ENCODE measurements at places on chromosomes 7 and 10.

DNA sequence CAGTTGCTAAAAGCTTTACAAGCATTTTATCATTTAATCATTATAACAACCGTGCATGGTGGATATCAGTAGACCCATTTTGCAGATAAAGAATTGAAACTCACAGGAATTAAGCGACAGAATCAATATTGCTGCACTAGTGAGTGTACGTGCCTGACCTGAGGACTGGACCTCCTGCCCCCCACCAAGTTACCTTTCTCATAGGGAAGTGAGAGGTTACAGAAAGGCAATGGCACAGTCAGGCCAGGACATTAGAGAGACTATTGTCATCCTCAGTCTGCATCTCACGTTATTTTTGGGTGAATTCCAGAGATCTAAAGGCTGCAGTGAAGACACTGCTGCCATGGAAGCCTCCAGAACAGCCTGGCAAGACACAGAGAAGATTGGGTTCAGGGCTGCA is 80.9 kb downstream of the WDFY4 start:
- H3K27me3 ChIP-seq, result no peaks in the 10 kb centered on the region
- no peaks in the 10 kb centered on the region for H3K36me3 ChIP-seq
- peaks cover 18% of the 10 kb centered on the region for H3K4me1 ChIP-seq
- H3K4me3 ChIP-seq, result no peak overlapping the region
- no peak for DNase-seq

- no peaks in the 10 kb centered on the region for H3K27me3 ChIP-seq
- peaks cover 43% of the 10 kb centered on the region for H3K36me3 ChIP-seq
- H3K27ac ChIP-seq, result no peak overlapping the region
- no peak overlapping the region for H3K4me3 ChIP-seq
Observed at GRCh38 chr10:73159038-73159648, 8.7 kb downstream of the ECD start.

DNA sequence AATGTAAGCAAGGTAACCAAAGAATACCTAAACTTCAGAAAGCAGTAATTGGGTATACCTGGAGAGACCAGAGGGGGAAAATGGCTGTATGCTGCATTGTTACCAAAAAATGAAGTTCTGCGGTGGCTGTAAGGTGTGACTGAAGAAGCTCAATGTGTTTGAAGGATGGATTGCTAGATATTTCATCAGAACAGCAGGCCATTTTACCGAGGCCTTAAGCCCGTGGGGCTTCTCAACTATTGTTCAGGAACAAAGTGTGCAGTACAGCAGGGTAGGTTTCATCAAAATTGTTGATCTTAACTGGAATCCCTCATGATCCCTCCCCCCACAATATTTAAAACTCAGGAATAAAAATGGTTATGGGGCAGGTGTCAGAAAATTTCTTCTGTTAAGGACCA is 204.0 kb upstream of the GHITM start:
- H3K27ac ChIP-seq, result no peak overlapping the region
- DNase-seq, result no peak
- H3K27me3 ChIP-seq, result peaks cover 2% of the 10 kb centered on the region
- H3K4me1 ChIP-seq, result peaks cover 22% of the 10 kb centered on the region
- no peaks in the 10 kb centered on the region for H3K36me3 ChIP-seq
- no peak overlapping the region for H3K4me3 ChIP-seq

DNA sequence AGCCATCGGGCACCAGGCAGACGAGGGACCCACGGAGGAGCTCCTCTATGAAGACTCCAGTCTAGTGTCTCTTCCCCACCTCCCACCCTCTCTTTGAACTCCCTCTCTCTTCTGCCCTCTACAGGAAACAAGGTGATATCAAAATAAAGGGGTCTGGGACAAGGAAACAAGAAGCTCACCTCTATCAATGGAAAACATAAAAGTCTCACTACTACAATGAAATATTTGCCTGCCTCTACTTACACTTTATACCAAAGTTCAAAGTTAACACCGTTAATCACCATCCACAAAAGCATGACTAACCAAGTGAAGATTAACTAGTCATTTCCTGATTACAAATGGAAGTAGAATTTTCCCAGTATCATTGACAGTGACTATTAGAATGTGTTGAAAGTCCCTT is 82.2 kb downstream of the PARD3 start:
- no peaks in the 10 kb centered on the region for H3K36me3 ChIP-seq
- peak overlapping the region; percentile 76 for H3K27ac ChIP-seq
- no peaks in the 10 kb centered on the region for H3K27me3 ChIP-seq
- H3K4me1 ChIP-seq, result peaks cover 34% of the 10 kb centered on the region
- no peak overlapping the region for H3K4me3 ChIP-seq

DNA sequence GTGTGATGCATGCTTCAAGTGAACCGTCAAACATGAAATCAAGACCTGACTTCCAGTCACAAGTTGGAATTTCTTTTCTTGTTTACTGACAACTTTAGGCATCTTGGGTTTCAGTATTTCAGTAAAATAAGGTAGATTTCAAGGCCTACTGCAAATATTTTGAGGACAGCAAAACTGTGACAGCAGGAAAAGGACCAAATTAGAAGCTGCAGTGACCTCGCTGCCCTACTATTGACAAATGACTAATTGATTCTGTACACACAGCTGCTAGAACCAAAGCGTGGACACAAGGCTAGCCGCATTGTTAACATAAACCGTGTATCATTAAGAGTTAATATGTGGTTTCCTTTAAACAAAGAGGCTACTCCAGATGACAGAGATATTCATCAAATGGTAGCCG is 105.7 kb upstream of the SEC61G start:
- no peaks in the 10 kb centered on the region for H3K36me3 ChIP-seq
- DNase-seq, result no peak
- H3K4me1 ChIP-seq, result no peaks in the 10 kb centered on the region
- H3K4me3 ChIP-seq, result no peak overlapping the region
- no peaks in the 10 kb centered on the region for H3K27me3 ChIP-seq

DNA sequence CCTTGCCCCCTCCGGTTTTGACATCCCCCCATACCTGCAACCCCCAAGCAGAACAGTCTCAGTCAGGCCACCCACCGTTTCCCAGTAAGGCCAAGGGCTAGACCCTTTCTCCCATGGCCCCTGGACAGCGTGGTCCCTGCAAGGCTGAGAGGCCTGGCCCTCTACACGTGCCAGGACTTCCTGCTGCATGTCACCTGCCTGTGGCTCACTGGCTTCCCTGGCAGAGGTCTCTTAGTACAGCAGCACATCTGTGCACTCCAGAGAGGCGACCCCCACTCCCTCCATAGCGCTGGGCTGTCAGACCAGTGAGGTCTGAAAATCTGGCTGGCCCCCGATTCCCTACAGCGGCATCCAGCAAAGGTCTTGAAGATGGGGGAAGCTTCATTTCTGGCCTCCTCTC is 26.4 kb upstream of the JAKMIP3 start:
- H3K27me3 ChIP-seq, result peaks cover 35% of the 10 kb centered on the region
- H3K27ac ChIP-seq, result no peak overlapping the region

GRCh38 chr10:94358480-94358879 is 4.3 kb downstream of the NOC3L start:
- H3K27me3 ChIP-seq, result peaks cover 10% of the 10 kb centered on the region
- no peak overlapping the region for H3K27ac ChIP-seq
- peaks cover 49% of the 10 kb centered on the region for H3K36me3 ChIP-seq
- H3K4me3 ChIP-seq, result no peak overlapping the region

DNA sequence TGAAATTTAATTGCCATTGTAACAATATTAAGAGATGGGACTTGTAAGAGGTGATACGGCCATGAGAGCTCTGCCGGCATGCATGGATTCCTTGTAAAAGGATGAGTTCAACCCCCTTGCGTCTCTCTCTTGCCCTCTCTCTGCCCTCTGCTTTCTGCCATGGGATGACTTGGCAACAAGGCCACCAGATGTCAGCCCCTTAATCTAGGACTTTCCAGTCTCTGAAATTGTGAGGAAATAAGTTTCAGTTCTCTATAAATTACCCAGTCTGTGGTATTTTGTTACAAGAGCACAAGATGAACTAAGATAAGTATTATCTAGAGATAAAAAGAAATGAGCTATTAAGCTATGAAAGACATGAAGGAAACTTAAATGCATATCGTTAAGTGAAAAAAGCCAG is 145.7 kb upstream of the AHR start:
- no peak overlapping the region for H3K4me3 ChIP-seq
- DNase-seq, result no peak
- no peak overlapping the region for H3K27ac ChIP-seq
- H3K4me1 ChIP-seq, result no peaks in the 10 kb centered on the region

DNA sequence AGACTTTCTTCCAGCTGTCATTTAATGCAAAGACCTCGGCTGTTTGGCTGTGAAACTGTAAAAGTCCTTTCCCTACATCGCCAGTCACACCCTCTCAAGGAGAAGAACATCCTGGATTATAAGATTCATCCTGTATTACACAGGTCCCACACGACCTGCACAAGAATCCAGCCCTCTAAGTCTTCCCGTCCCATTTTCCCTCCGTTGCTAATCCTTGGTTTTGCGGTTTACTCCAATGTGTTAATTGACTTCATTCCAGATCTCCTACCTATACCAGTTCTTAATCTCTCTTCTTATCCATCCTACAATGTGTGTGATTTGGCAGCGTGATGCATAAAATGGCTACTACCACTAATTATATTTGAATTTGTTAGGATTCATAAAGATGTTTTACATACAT is 110.4 kb downstream of the COL28A1 start:
- no peak overlapping the region for H3K27ac ChIP-seq
- H3K27me3 ChIP-seq, result no peaks in the 10 kb centered on the region
- no peak for DNase-seq
- H3K4me1 ChIP-seq, result peaks cover 14% of the 10 kb centered on the region
- no peaks in the 10 kb centered on the region for H3K36me3 ChIP-seq
- no peak overlapping the region for H3K4me3 ChIP-seq

DNA sequence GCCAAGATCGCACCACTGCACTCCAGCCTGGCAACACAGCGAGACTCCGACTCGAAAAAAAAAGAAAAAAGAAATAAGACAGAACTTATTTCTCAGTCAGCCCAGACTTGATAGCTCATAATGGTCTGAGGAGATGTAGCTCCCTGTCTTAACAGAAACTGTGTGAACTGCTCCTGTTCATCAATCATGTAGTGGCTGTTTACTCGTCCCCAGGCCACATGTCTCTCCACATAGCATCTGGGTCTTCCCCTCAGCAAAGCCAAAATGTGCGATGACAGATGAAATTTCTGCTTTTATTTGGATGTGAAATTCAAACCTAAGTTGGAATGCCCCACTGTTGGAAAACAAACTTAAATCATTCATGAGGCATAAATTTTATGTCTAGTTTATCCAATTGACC is 219.0 kb downstream of the CACNA2D1 start:
- H3K27ac ChIP-seq, result no peak overlapping the region
- H3K4me3 ChIP-seq, result no peak overlapping the region
- no peaks in the 10 kb centered on the region for H3K27me3 ChIP-seq
- no peak for DNase-seq
- peaks cover 5% of the 10 kb centered on the region for H3K4me1 ChIP-seq

DNA sequence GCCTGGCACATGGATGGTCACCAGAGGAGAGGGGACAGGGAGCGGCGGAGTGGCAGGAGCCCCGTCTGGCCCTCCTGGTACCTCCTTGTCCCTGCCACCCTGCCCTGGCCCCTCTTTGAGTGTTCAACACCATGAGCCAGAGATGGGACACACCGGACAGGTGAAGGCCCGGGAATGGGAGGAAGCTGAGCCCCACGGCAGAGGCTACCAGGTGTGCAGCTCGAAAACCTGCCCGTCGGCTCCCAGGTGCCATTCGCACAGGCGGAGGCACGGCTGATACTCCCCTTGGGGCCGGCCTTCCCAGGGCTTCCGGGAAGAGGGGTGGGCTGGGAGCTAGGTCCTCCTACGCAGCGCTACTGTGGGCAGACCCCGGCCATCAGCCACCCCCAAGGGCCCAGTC is 44.1 kb downstream of the TNRC18 start:
- H3K27me3 ChIP-seq, result no peaks in the 10 kb centered on the region
- H3K27ac ChIP-seq, result no peak overlapping the region
- no peak for DNase-seq
- peaks cover 12% of the 10 kb centered on the region for H3K4me1 ChIP-seq

DNA sequence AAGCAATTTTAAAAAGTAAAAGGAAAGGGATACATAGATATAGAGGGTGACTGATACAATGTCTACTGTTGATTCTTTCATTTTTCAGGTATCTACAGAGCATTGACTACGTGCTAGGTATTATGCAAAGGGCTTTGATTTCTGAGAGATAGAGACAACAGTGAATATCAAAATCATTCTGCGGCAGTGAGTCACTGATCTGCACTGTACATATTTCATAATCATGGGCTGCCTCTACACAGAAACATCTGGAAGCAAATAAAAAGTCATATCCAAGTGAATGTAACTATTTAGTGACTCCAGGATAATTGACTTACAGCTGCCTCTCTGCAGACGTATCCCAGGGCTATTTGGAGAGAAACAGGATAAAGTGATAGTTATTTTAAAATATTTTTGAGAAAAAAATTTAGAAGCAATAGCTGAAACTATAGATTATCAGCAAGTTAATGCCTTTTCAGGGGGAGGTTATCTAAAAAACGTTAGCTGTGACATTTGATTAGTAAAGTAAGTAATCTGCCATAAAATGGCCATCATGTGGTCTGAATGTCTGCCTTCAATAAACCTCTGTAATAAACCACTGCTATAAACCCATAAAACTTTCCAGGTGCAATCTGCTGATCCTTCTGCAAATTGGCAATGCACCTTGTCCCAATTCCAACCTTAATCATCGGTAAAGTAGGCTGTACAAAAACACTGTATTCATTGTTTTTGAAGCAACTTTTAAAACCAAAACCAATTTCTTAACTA is 43.7 kb downstream of the CPXM2 start:
- peaks cover 3% of the 10 kb centered on the region for H3K4me1 ChIP-seq
- H3K27me3 ChIP-seq, result no peaks in the 10 kb centered on the region
- no peak for DNase-seq
- peaks cover 21% of the 10 kb centered on the region for H3K36me3 ChIP-seq

GRCh38 chr7:29449569-29450260 is 113.9 kb upstream of the PRR15 start:
- peaks cover 16% of the 10 kb centered on the region for H3K4me1 ChIP-seq
- no peak for DNase-seq
- no peaks in the 10 kb centered on the region for H3K36me3 ChIP-seq
- no peak overlapping the region for H3K4me3 ChIP-seq

- H3K4me3 ChIP-seq, result no peak overlapping the region
- H3K36me3 ChIP-seq, result no peaks in the 10 kb centered on the region
- DNase-seq, result no peak
- peak overlapping the region; percentile 1 for H3K27ac ChIP-seq
- H3K27me3 ChIP-seq, result no peaks in the 10 kb centered on the region
Observed at GRCh38 chr10:27638071-27638750, 107.4 kb downstream of the MKX start.

- peaks cover 5% of the 10 kb centered on the region for H3K4me1 ChIP-seq
- no peak for DNase-seq
- no peaks in the 10 kb centered on the region for H3K27me3 ChIP-seq
- 0 out of 2 replicates have a peak overlapping the region, but pooled peaks have one; percentile 45 for H3K27ac ChIP-seq
- H3K36me3 ChIP-seq, result peaks cover 16% of the 10 kb centered on the region
- no peak overlapping the region for H3K4me3 ChIP-seq
Observed at GRCh38 chr7:129689995-129690581, 78.6 kb downstream of the NRF1 start.

- peaks cover 7% of the 10 kb centered on the region for H3K27me3 ChIP-seq
- DNase-seq, result peak; percentile 57
- peaks cover 14% of the 10 kb centered on the region for H3K4me1 ChIP-seq
- no peak overlapping the region for H3K27ac ChIP-seq
- no peak overlapping the region for H3K4me3 ChIP-seq
Observed at GRCh38 chr7:142385491-142386340, 127.9 kb upstream of the PRSS58 start.

GRCh38 chr7:146116521-146117222 is at the start of gene CNTNAP2:
CNTNAP2 (plus strand) TSS chr7:146116801; CDS start chr7:146116877, 76 bp downstream.
- H3K4me1 ChIP-seq, result peaks cover 18% of the 10 kb centered on the region
- peak within 1 kb of the TSS; percentile 90 for H3K4me3 ChIP-seq
- H3K36me3 ChIP-seq, result no peaks in the 10 kb centered on the region
- H3K27me3 ChIP-seq, result peaks cover 32% of the 10 kb centered on the region
- H3K27ac ChIP-seq, result no peak within 1 kb of the TSS
- DNase-seq, result peak; percentile 67
